ENCODE measurements at places on chromosomes 4 and X. TPM values are rescaled to one million over a fixed set of nuclear protein-coding genes. Genes with fewer than 3 reads are reported as not detected.

Gene SHOX
- total RNA-seq = not detected

Gene CXCL6
- total RNA-seq = not detected

Gene PAGE1
- not detected for total RNA-seq

Gene CDKL5
- 3.3 TPM for total RNA-seq

GRCh38 chr4:1219566-1219950 lies 29.4 kb downstream of the CTBP1 start:
- DNase-seq = no peak

- no peak for DNase-seq
Observed at GRCh38 chr4:38162240-38162784, 202.1 kb downstream of the PTTG2 start.

GRCh38 chr4:184280137-184280536 lies 62.5 kb upstream of the ENPP6 start:
- DNase-seq = no peak

GRCh38 chr4:86675548-86675947 lies 81.4 kb downstream of the PTPN13 start:
- no peak for DNase-seq

GRCh38 chr4:158778712-158779111 lies 9.9 kb downstream of the FNIP2 start:
- DNase-seq = no peak
